ENCODE measurements at places on chromosomes 6 and 20.

GRCh38 chr6:49499623-49500022 lies at the start of gene GLYATL3:
GLYATL3 (plus strand) TSS chr6:49499923; CDS start chr6:49511991, 12,068 bp downstream.
- no peak for DNase-seq

GRCh38 chr6:72500669-72501068 lies 121.2 kb upstream of the KCNQ5 start:
- no peak for DNase-seq

GRCh38 chr6:72620871-72621290 lies 983 bp upstream of the KCNQ5 start:
- DNase-seq: no peak

- no peak for DNase-seq
These were observed 9.9 kb downstream of the ECI2 start for GRCh38 chr6:4125500-4125899.

GRCh38 chr6:43953794-43954310 lies 173.4 kb downstream of the MRPL14 start:
- peak; percentile 96 for DNase-seq

GRCh38 chr6:37947468-37947867 lies 127.9 kb downstream of the ZFAND3 start:
- DNase-seq: no peak

- no peak for DNase-seq
These were observed 577.4 kb downstream of the HTR1B start for GRCh38 chr6:76885861-76886301.

DNA sequence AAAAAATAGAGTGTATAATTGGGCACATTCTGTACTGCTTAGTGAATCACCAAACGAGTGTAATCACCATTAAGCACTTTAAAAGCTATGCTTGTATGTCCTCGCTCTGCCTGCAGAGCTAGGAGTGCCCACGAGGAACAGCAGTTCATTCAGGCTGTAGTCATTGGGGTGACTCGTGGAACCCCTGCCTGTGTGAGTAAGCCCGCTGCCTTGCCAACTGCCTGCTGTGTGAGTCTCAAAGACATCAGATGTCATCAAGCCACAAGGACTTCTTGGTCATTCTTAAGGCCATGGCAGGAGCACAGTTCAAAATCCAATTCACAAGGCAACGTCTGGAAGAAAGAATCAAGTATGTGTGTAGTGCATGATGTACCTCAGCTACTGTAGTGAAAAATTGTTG lies 60.4 kb downstream of the FOXO3 start:
- DNase-seq: peak; percentile 55

- no peak for DNase-seq
These were observed 312.4 kb downstream of the PHF3 start for GRCh38 chr6:63947792-63948529.

DNA sequence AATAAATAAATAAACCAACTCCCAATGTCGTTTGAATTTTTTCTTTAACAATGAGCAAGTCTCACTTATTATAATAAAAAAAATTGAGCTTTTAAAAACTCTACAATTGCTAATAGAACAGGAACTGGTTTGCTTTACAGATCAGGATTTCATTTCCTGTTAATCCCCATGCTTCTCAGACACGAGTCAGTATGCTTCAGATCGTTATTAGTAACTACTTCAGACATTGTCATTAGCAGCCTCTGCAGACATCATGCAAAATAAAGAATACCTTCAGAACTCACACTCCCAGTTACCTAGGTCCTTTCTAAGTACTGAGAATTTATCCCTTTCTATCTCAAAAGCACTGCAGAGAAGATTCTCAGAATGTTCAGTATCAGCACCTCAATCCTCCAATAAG lies 10.0 kb upstream of the FAM210B start:
- no peak for DNase-seq

- DNase-seq: no peak
These were observed 28.3 kb downstream of the SERPINB6 start for GRCh38 chr6:2942914-2943563.

Measured in gastrocnemius medialis (tissue), 4 donors.